ENCODE measurements at places on chromosomes 11 and 22.

DNA sequence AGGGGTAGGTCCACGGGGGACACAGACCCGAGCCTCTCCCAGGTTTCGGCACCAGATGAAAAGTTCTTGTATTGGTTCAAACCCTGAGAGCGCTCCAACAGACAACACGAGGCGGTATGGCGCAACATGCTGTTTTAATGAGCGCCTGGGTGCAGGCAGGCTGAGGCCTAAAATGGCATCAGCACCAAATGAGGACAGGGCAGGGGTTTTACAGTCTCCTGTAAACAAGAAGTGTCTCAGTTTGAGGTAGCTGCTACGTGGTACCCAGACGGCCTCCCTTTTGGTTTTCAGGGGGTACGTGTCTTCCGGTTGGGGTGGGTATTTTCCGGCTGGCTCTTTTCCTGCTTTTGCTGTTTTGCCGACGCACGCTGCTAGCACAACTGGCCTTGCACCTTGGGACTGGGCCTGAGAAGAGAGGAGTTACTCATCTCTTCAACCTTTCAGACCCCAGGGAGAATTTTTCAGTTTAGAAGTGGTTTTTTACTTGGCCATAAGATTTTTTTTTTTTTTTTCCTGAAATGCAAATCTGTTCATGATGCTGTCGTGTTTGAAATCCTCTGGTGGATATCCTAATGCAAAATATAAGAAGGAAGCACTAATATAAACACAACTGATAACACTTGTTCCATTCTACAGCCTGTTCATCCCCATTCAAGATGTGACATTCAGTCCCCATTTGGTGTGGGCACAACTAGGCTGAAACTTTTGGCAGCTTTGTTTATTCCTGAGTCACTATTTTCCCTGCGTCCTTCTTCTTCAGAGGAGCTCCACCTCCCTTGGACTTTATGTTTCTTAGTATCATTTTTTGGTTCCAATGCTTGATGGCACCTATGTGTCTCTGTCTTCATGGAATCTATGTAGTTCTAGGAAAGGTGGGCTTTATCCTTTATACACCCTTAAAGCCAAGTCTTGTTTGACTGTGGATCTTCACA lies 6.5 kb downstream of the PPFIBP2 start:
- DNase-seq, result no peak

- no peak for DNase-seq
Measured at GRCh38 chr11:70415191-70415590, 16.9 kb downstream of the CTTN start.

GRCh38 chr22:37431801-37432707 lies 4.8 kb upstream of the ELFN2 start:
- no peak for DNase-seq

- DNase-seq, result no peak
Measured at GRCh38 chr11:131815590-131815989, 445.2 kb downstream of the NTM start.

- no peak for DNase-seq
Measured at GRCh38 chr11:2312232-2313042, 10.6 kb downstream of the TSPAN32 start.

All from ureter (tissue), 1 donor.